ENCODE measurements at places on chromosomes 4 and X.

DNA sequence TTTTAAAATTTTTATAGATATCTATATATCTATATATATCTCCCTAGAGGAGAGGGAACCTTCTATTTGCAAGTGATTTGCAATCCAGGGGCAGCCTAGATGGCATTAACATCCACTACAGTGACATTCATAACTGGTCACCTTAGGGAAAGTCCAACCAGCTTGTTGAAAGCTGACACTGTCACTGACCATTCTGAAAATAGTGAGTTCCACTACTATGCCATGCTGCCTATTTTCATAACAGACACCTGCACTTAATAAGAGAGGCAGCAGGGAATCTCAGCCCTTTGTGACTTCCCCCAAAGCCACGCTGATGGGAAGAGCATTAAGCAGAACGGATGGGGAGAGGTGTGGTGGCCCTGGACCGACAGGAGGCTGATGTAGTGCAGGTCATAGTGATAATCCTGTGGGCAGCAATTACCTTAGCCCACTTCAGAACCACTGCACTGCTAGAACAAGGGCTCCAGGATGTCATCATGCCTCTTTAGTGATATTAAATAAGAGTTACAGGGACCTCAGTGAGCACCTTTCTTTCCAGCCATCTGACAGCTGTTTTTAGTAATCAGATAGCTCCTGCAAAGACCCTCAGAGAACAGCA, 51.3 kb downstream of the GPRIN3 start:
- DNase-seq = no peak

DNA sequence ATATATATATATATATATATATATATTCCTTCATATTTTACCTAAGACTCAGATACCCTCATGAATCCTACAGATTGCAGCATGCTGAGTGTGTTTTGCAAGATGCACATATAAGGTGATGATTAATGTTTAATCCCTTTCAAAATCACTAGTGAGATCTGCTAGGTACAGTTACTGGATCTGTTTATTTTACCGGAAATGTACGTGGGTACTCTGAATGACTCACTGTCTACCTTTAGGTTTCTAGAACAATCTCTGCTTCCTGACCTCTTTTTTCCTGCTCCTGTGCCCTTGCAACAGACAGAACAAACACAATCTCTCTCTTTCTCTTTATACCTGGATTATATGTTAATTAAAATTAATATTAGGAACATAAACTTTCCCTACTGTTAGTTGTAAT, 379.6 kb downstream of the FAM133A start:
- no peak for DNase-seq

- DNase-seq = no peak
Observed at GRCh38 chrX:22575161-22575845, 302.6 kb downstream of the CBLL2 start.

DNA sequence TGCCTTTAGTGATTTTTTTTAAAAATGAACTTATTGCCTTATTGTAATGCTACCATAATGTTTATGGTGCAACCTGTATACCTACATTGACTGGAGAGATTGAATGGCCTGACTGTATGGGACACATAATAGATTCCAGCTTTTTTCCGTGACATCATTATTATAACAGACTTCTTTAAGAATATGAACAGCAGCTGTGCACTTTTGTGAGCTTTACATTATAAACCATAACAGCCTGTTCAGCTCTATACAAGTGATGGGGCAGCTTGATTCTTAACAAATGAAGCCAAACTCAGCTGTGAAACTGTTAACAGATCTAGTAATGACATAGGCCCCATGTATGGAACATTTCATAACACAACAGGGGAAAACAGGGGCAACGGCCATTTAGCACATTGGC, 187.0 kb downstream of the BMPR1B start:
- DNase-seq = no peak

DNA sequence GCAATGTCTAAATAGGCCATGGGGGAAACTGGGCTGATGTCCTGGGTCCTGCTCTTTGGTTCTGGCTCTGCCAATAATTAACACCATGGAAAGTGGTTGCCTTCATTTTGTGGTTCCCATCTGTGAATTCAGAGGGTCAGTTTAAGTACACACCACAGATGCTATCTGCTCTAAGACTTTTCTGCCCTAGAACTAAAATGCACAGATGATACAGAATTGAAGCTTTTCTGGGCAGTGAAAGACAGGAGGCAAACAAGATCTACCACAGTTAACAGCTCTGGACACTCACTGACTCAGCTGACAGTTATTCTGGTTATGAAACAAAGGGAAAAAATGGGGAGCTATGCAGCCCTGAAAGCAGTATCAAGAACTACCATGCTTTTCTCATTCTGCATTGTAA, 37.3 kb downstream of the APBB2 start:
- DNase-seq = no peak

DNA sequence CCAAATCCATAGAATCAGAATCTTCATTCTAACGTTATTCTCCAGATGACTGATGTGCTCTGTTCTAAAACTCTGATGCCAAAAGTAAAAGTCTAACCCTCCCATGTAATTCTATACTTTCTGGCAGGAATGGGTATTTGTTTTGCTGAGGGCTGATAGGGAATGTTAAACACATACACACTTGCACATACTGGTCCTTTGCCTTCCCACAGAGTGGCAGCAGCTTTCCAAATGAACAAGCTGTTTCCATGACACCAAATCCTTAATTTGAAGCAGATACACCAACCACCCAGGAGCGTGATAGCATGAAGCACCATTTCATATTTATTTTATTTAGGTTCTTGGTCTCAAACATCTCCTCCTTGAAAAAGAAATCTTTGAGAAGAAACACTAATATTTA, 155.5 kb upstream of the PRDX4 start:
- DNase-seq = no peak

GRCh38 chr4:152954741-152955140, 18.6 kb downstream of the FHDC1 start:
- no peak for DNase-seq

- DNase-seq = no peak
Observed at GRCh38 chr4:153001626-153002025, 65.5 kb downstream of the FHDC1 start.

DNA sequence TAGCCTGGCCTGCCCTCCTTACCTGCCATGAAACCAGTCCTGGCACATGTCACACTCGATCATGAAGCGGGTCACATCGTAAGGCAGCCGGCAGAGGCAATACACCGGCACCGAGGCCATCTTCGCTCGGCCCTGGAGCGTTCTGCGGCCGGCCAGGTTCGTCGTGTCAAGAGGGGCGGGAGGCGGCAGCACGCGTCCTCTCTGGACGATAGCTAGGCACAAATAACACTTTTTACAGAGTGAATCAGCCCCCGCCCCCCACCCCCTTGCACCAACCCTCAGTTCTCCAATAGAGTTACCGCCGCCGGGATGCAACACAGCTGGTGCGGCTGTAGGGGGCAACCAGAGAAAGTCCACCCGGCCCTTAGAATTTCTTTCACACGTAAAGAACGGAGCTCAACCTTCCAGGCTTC, 1.7 kb downstream of the PHF8 start:
- DNase-seq = no peak

DNA sequence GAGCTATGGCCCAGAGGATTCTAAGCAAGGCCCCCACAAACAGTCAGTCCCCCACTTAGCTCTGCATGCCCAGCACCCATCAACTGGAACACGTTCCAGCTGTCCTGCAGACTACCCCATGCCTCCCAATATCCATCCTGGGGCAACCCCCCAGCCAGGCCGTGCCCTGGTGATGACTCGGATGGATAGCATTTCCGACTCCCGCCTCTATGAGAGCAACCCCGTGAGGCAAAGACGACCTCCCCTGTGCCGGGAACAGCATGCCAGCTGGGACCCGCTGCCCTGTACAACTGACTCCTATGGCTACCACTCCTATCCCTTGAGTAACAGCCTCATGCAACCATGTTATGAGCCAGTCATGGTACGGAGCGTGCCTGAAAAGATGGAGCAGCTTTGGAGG, 32.0 kb downstream of the LAS1L start:
- DNase-seq = no peak

DNA sequence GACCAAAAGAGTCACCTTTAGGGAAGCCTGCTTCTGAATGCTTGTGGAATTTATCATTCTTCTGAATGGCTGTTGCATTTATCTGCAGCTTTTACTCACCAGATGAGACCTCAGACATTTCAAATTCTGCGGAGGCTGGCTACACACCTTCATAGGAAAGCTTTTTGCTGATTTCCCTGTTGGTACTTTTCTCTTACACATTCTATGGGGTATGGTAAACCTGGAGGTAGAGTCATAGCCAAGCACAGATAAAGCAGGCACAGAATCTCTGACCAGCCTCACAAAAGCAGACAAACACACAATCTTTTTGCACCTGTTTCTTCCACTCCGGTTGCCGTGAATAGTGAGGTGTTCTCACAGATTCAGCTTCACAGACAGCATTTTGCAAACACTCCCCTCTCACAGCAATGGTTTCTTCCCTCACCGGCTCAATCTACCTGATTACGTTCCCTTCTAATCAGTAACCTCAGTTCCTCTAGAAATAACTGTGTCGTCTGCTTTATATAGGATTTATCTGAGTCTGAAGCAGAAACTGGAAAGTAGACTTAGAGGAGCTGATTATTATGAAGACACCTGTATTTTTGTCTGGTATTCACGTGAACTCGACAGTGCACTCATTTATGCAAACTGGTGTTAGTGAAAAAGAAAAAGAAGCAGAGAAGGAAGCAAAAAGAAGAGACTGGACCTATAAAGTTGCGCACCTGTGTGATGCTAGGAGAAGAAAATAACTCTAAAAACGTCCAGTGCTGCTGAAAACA, 83.1 kb downstream of the DMD start:
- DNase-seq = no peak

DNA sequence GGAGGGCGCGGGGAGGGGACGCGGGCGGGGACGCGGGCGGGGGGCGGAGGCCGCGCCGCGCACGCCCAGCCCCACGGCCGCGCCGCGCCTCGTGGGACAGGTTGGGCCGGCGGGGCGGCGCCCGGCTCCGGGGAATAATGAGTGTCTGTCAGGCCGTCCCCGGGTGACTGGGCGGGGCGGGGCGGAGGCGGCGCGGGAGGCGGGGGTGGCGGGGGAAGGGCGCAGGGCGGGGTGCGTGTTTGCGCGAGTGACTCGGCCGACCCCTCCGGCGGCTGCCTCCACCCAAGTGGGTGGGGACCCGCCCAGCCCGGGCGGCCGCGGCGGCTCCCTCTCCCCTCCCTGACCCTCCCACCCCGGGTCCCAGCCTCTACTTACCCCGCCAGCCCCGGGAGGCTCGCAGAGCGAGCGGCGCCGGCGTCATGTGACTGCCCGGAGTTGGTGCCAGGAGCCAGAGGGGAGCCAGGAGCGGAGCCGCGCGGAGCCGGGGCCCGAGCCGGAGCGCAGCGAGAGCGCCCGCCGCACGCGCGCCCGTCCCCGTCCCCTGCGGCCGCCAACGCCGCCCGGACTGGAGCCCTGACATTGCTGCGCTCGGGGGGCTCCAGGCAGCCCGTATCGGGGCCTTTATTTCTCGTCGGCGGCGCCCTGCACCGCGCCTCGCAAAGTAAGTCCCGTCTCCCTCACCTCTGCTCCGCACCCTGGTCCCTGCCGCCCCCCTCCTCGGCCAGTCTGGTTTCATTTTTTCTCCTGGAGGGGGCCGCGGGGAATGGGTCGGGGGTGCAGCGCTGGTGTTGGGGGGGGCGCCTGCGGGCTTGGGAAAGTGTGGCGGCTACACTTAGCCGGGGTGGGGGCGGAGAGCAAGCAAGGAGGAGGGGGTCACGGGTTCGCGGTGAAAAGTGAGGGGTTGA, at the start of gene KLF3:
Gene KLF3, plus strand, starts transcription at position 399 of the 905 bp plus-strand sequence. CDS start 16,427 bp downstream, outside the sequence.
- peak; percentile 96 for DNase-seq

DNA sequence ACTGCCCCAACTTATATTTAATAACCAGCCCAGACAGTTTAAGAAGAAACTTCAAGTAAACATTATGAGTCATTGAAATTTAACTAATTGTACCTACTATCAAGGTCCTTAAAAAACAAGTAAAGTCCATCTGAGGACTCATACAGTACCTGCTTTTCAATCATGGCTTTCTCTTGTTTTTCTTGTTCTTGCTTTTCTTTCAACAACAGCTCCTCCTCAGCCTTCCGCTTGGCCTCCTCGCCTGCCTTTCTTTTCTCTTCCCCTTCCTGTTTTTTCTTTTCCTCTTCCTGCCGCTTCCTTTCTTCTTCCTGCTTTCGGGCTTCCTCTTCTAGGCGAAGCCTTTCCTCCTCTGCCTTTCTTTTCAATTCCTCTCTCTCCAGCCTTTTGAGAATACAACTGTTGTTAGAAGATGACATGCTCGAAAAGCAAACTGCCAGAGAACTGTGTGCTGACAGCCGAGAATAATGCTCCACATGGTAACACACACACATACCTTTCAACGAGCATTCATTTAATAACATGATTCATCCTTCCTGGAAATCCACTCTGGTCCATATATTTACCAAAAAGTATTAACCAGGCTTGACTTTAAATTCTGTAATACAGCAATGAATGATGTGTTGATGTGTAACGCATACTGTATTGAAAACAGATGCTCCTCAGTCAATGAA, 25.2 kb upstream of the BCLAF3 start:
- no peak for DNase-seq

DNA sequence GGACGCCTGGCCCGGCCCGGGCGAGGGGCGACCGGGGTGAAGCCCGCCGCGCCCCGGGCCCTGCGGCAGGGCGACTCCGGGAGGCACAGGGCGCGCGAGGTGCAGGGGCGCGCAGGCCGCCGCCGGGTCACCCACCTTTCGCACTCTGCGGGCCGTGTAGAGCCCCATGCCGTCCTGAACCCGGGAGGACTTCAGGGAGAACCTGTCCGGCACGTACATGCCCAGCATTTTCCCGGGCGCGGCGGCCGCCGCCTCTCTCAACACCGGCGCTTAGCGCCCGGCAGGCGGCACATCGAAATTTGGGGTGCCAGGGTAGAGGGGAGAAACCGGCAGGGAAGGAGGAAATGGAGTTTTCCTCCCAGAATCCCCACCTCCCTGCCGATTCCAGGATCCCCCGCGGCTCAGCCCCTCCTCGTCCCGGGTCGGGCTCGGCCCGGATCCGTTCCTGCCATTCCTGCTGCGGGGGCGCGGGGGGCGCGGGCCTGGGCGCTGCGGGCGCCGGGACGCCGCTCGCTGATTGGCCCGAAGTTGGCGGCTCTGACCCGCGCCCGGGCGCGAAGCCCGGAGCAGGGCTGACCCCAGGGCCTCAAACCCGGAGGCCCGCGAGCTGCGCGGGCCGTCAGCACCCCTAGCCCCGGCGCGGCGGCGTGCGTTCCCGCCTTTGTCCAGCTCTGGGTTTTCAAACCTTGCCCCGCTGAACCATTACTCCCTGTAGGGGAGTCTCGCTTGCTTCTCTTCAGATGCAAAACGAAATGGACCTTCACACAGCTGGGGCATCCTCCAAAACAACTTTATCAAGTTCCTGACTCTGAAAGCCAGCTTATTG, at the start of gene PRDM5:
Gene PRDM5, minus strand, starts transcription at position 346 of the 826 bp plus-strand sequence. Its CDS starts 118 bp downstream, at position 228.
- peak; percentile 17 for DNase-seq

DNA sequence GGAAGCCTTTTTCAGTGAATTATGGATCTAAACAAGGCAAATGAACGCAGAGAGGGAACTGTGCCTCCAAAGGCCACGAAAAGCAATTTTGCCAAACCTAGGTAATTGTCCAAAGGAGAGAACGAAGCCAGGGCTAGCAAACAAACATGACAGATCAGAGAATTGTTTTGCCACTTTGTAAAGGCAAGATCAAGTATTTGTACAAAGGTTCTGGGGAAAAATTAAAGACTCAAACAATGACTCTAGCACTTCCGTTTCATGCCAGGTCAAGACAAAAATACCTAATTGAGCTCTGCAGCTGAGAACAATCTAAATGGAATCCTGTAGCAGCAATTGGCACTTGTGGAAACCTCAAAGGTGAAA, 8.5 kb downstream of the RBM47 start:
- no peak for DNase-seq

Data from activated gamma-delta T cell (primary cell).